ENCODE measurements at places on chromosomes 3 and 15.

DNA sequence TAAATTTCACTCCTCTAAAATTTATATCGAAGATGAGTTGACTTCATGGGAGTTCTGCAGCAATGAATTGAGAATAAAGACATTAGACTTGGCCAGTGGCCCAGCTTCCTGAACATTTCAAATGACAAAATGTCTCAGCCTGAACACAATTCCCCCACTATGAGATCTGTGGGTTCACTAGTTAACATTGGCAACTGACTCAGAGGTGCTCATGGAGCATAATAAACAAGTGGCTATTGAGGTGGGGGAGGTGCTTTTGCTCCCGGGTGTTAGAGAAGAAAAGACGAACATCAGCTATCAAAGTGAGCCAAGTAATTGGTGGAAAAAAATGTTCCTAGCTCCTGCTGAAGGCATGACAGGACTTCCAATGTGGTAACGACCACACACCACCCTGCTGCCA is 6.3 kb downstream of the ATP13A4 start:
- DNase-seq = no peak

DNA sequence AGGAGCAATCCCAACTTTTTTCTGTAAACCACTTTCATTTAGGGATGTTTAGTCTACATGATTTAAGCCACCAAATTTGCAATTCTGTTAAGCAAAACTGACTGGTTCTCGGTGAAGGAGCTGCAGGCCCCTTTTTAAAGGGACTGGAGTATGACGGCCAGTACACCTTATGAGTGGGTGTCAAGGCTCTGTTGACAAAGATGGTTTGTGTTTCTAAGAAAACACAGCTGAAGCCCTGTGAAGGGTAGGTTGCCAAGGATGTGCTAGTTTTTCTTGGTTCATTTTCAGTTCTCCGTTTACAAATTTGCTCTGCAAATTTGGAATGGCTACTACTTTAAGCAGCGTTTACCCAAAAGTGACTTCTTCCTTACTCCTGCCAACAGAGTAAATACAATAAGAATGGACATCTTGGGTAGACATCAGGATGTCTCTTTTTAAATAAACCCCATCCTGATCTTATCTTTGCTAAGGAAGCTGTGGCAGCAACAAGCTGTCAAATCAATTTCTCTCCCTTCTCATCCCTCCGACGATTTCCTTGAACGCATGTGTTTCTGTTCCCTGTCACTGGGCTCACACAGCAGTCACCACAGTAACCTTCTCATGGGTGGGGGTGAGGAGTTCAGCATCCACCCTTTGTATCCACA is 58.2 kb upstream of the CMTM8 start:
- no peak for DNase-seq

DNA sequence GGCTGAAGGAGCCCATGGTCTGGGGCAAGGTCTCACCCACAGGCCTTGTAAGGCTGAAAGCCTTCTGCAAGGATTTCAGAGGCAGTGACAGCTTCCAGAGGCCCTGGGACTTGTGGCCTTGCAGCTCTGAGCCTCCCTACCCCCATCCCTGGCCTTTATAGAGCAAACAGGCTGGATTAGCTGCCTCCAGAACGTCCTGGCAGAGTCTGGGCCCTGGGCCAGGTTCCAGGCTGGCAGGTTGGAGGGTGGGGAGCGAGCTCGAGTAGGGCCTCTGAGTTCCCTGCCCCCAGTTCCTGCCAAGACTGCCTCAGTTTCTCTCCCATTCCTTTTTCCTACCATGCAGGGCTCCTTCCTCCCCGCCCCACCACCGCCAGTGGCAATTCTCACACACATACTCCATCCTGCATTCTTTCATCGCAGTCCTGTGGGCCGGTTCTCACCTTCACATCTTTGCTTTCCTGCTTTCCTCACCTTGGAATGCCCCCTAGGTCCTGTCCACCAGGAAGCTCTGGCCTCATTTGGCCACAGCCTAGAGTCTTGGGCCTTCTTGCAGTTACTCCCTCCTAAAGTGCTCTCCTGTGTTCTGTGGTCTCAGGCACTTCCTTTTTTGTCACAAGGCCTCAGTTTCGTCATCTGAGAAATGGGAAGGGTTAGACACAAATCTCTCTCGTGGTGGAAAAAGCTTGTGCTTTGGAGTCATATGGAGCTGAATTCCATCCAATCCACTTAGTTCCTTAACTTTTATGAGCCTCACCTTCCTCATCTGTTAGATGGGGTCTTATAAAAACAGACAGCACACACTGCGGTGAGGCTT is 2.7 kb downstream of the LMAN1L start:
- DNase-seq = no peak

DNA sequence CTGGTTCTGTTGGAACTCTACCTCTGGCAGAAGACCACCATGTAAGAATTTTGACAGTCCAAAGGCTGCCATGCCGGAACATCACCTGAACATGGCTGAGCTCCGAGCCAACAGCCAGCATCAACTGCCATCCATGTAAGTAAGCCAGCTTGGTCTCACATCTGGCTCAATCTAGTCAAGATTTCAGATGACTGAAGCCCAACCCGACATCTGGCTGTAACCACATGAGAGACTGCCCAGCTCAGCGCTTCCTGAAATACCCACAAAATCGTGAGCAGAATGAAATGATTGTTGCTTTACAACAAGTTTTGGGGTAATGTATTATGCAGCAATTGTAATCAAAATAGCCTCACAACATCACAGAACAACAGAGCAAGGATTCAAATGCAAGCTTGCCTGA is 32.9 kb downstream of the GHSR start:
- no peak for DNase-seq

GRCh38 chr3:61915296-61915695 is 353.9 kb downstream of the PTPRG start:
- DNase-seq = no peak

GRCh38 chr3:142087676-142088075 is 61.7 kb downstream of the TFDP2 start:
- DNase-seq = no peak

- no peak for DNase-seq
Observed at GRCh38 chr15:100866386-100867330, 13.0 kb upstream of the ALDH1A3 start.

DNA sequence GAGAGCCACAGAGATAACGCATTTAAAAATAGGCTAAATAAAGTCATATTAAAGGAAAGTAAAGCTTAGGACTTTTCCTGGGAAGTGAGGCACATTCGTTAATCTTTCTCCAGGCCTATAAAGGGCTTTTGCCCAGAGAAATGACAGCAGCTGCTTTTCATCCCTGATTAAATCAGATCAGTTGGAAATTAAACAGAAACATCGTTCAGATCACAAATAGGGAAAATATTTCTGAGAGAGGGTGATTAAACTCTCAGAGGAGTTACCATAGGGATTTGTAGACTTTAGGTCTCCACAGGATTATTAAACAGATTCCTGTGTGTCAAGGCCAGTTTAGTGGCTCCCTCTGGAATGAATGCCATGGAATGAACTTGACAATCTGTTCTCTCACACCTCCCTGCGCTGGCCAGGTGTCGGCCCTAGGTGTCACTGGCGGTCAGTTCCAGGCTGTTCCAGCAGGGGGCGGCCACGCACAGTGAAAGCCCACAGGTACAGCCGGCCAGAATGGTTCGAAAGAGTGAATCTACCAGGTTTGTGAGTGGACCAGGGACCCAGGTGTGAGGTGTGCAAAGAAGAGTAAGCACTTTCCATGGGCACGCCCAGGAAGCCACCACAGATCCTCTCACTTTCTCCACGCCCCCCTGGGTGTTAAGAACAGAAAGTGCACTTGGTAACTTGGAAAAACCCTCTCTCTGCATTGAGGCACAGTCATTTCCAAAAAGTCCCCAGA is 253.0 kb upstream of the RASGRP1 start:
- DNase-seq = peak; percentile 73

GRCh38 chr3:72444656-72445223 is 403.5 kb downstream of the SHQ1 start:
- DNase-seq = no peak

Data from activated gamma-delta T cell treated with anti-CD3 and anti-CD28 coated beads, Interleukin-2, amount 50 U/mL, for 16 hours (primary cell).